ENCODE measurements at places on chromosomes 6 and 20.

DNA sequence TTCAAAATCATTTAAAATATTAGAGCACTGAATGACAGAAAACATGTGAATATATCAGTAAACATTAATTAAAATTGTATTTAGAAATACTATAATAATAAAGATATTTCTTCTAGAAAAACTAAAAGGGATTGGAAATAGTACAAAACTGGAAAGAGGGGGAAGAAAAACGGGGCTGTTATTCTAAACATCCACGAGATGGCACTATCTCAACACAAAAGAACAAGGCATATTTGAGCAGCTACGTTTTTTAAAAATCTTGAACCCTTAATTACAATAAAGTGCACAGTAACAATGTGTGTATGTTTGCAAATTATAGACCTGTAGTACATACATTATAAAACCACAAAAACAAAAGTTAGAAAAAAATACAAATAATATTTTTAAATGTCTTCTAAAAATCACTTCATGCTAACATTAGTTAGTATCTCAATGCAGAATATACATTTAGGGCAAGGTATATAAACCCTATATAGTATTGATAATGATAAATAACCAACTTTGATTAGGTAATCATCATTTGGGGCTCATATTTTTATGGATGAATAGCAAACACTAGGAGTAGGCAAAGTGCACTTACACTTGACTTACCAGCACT is 42.5 kb upstream of the PNISR start:
- no peak for DNase-seq

DNA sequence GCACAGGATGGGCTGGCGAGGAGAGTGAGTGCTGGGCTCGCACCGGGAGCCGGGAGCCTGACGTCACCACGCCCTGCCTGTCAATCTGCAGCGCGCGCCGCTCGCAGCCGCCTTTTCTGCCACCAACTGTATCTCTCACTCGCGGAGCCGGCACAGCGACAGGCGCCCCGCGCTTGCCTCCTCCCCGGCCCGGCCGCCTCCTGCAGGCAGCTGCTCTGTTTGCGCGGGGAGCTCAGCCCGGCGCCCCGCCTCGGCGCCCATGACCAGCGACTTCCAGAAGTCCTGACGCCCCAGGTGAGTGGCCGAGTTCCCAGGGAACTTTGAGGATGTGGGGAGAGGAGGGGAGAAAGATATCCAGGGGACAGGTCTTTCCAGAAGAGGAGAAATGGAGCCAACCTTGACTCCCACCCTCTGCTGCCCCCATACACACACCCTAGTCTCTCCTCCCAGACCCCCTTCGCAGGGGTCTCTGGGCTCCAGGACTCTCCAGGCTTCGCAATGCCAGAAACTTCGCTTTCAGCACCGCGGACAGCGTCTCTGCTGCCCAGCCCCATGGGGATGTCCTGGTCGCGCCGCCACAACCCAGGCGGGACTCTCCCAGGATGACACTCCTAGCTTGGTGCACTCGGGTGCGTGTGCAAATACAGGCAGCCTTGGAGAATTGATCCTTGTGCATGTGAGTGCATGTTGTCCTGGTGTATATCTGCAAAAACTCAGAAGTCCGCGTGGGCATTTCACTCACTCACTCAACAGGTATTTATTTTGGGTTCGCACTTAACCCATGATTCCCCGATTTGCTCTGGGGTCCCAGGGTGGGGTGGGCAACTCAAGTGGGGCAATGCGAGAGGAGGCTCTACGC is at the start of gene GPR6:
TSS of gene GPR6 (plus strand) at position 138 of the 859 bp plus-strand sequence. CDS start 802 bp downstream, outside the sequence.
- DNase-seq, result peak; percentile 5

- no peak for DNase-seq
These were observed 427.5 kb downstream of the PHF3 start for GRCh38 chr6:64062960-64063683.

DNA sequence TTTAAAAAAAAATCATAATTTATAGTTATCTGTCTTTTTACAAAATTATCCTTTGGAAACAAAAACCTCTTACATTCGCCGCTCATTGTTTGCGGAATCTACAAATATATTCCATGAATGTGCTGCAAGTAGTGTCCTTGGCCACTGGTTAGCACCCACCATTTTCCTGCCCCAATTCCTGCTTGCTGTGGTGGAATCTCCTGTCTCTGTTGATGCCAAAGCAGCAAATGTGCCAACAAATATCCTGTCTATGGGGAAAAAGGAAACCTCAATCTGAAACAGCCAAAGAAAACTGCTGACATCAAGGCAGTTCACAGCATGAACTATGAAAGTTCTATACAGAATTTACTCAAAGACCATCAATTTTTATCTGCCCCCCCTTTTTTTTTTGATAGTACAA is 603.6 kb downstream of the COL12A1 start:
- DNase-seq, result no peak

DNA sequence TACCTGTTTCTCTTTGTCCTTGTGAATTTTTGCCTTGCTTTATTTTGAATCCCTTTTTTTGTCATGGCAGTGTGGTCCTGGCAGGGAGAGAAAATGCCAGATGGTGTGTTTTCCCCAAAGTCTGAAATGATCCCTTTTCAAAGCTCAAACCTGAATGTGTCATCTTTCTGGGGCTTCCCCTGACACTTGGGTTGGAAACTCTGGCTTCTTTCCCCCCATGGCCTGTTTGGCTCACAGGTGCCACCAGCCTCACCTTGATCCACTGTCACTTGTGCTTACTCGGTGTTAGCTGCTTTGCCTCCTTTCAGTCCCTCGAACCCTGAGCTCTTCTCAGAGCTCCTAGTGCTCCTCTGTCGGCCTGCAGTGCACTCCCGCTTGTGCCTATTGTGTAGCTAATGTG is 22.3 kb downstream of the MYBL2 start:
- no peak for DNase-seq

DNA sequence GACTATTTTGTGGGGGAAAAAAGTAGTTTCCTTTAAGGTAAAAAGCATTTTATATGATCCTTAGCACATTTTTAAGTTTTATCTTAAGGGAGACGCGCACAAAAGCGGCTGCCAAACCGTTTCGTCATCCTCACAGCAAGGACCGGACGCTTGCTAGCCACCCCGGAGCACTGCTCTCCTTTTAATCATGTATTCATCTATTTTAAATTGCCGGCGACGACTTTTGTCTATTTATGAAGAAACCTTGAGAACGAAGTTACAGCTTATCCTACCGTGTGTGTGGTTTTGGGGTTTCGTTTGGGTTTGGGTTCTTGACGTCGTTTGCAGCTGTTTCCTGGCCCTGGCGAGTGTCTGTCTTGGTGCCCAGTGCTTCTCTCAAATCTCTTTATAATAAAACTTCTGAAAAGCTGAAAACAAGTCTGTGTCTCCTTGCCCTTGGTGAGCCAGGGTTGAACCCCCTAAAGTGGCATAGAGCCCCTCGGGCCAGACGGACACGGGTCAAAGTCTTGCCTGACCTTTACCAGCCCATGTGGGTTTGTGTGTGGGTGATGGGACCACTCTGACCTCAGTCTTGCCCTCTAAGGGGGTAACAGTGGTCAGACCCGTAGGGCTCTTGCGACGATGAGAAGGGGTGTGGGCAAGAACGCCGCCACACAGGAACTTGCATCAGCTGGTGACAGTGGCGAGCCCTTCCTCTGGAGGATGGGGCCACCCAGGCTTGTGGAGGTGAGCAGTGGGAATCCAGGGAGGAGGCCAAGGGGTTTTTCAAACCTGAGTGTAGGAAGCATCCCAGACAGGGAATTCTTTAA is 117.6 kb downstream of the JPH2 start:
- DNase-seq, result no peak

DNA sequence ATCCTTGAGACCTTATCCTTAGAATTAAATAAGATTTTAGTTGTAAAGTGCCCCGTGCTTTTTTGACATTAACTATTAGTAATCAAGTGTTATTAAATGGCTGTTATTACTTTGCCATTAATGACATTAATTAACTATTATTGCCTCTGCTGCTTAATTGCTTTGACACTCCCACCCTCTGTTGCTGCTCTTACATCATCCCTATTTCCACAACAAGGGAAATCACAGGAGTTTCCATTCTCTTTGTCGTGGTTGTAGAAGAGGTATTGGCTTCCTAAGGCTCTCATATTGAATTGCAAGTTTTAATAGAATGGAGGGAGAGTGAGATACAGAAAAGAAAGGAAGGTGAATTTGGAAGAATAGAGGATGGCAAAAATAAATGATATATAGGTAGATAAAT is 545.8 kb downstream of the MMUT start:
- no peak for DNase-seq

DNA sequence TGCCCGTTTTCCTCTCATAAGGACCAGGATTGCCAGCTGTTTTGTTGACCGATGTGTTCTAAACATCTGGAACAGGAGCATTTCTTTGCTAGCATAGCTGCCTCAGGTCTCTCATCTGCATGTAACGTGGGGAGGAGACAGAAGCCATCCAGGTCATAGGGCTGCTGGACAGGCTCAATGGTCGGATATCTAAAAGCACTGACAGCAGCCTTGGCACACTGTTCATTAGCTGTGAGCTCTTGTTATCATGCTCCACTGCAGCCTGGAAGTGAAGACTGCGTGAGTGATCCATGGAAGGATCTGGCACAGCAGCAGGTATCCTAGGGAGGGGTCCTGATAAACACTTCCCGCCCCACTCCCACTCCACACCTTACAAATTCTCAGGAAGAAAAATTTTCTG is 175.3 kb downstream of the LRFN2 start:
- DNase-seq, result no peak

- no peak for DNase-seq
These were observed 149.0 kb downstream of the MYB start for GRCh38 chr6:135329851-135330803.

GRCh38 chr20:62122654-62123449 is 577 bp downstream of the LSM14B start:
- no peak for DNase-seq

- DNase-seq, result peak; percentile 33
These were observed 27.8 kb downstream of the PAQR8 start for GRCh38 chr6:52389626-52390360.

- no peak for DNase-seq
These were observed 72.4 kb upstream of the SYNJ2 start for GRCh38 chr6:157909282-157909664.

DNA sequence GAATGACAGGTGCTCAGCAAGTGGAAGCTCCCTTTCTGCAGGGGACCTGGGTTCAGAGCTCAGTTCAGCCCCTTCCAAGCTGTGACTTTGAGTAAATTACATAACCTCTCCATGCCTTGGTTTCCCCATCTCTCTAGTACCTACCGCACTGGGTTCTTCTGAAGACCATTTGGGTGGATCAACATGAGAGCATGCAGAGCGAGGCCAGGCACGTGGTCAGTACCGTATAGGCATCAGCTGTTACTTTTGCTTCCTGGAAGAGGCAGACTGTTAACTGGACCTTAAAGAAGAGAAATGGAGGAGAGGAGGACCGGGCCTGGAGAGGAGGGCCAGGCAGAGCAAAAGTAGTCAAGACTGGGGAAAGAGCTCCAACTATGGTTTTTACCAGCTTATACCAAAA is 1.7 kb upstream of the MYLK2 start:
- DNase-seq, result no peak

- no peak for DNase-seq
These were observed 83.9 kb downstream of the MAP3K7 start for GRCh38 chr6:90502866-90503407.

- peak; percentile 53 for DNase-seq
These were observed 1.9 kb downstream of the SLC32A1 start for GRCh38 chr20:38725931-38726803.

GRCh38 chr6:20705741-20706140 is 171.5 kb downstream of the CDKAL1 start:
- DNase-seq, result no peak

All from stimulated activated CD4-positive, alpha-beta T cell treated with anti-CD3 and anti-CD28 coated beads, Interleukin-15, amount 100 ng/mL, for 48 hours (primary cell).